T-helper 9 cell (primary cell): ENCODE measurements at places on chromosomes 11 and 22.

- no peak for DNase-seq
Observed at GRCh38 chr11:21475276-21475675, 717.6 kb upstream of the ANO5 start.

GRCh38 chr11:120129570-120129969 is 8.3 kb downstream of the TRIM29 start:
- no peak for DNase-seq

DNA sequence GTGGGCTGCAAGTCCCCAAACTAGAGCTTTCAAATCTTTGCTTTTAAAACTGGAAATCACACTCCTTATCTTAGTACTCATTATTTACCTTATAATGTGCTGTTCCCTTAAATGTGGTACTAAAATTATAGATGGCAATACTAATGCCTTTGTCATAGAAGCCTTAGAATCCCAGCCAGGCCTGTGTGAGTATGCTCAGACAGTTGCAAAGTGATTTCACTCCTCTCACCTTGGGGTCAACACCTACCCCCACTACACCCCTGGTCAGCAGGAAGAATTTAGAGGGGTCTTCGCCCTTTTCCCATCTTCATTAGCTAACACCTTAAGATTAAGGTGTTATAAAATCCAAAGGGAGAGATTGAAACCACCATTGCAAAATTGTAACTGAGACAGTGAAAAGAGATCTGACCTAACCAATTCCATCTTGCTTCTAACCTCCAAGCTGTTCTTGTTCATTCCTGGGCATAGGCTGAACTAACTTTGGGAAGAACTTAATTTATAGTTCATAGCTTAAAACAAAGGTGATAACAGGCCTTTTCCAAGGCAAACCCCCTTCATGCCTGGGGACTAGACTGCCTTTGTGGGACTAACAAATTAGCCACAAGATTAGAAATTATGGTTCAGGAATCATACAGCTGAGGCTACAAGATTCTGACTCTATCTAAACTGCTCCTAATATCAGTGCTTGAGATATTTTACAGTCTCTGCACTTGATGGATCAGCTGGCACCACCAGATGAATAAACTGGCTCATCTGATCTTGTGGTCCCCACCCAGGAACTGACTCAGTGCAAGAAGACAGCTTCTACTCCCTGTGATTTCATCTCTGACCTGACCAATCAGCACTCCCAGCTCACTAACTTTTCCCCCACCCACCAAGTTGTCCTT is 10.4 kb upstream of the MRPL17 start:
- DNase-seq = peak; percentile 23

GRCh38 chr11:72743321-72744221 is 8.6 kb downstream of the ARAP1 start:
- DNase-seq = no peak

GRCh38 chr22:25736378-25737011 is 5.5 kb upstream of the MYO18B start:
- DNase-seq = no peak

DNA sequence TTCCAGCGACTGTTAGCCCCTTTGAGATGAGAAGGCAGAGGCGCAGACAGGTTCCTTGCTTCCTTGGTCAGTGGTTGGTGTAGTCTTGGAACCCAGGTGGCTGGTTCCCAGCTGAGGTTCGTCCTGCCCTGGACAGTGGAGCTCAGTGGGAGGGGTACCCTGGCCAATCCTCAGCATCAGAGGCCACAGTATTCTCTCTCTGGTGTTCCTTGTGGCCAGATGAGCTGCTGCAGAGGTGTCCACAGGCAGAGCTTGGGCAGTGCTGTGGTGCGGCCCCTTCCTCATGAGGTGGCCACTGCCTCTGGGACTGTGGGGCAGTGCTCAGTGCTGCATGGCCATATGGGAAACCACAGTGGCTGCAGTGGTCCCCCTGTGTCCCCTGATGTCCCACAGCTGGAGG is 61.8 kb downstream of the CTTN start:
- no peak for DNase-seq

DNA sequence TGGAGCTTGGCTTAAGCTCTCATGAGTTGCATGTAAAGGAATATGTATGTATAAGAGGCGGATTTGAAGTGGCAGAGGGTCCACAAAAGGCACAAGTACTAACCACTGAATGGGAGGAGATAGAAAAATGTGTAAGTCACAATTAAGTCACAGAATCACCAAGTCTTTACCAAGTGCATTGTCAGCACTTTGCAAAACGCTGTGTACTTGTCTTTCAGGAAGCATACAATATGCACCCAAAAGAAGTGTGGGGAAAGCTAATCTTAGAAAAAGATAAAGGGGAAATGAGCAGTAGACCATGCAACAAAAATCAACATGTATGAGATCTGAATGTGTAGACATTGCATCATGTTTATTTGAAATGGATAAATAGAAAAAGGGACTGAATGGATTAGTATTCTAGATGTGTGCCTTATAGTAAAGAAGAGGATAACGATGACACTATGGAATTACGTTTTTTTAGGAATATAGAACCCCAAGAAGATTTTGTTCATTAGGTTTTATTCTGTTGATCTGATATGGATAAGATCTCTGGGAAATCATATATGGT is 4.5 kb downstream of the CNTF start:
- no peak for DNase-seq

DNA sequence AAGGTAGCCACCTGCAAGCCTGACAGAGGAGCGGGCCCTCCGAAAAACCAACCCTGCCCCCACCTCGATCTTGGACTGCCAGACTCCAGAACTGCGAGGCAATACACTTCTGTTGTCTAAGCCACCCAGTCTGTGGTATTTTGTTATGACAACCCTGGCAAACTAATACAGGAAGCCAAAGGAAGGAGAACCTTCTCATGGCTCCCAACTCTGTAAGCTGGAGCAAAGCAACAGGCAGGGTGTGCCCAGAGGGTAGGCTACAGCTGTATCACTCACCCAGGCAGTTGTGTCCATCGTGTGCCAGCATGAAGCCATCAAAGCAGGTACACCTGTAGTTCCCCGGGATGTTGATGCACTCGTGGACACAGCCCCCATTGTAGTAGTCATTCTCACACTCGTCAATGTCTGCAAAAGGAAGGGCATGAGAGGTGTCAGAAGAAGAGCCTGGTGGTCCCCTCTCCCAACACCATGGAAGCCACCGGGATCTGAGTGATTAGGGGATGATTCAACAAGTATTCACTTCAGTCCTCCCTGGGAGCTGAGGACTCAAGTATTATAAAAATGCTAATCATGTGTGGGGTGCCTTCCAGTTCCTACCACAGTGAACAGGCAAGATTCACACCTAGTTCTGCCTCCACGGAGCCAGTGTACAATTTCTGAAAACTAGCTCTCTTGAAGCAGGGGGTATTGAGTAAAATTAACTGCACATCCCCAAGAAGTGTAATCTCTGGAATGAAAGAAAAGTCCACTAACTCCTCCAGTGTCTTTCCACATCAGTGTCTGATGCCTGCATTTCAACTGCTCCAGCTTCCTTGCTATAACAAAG is 23.3 kb downstream of the SCUBE1 start:
- DNase-seq = no peak

GRCh38 chr22:23533771-23534191 is 46.3 kb downstream of the IGLL1 start:
- no peak for DNase-seq

GRCh38 chr11:111633248-111633647 is 31.0 kb downstream of the SIK2 start:
- no peak for DNase-seq

- no peak for DNase-seq
Observed at GRCh38 chr22:44074337-44074984, 50.4 kb downstream of the PARVB start.

- DNase-seq = no peak
Observed at GRCh38 chr22:45483918-45484499, 18.7 kb upstream of the FBLN1 start.

- DNase-seq = no peak
Observed at GRCh38 chr22:41248758-41249157, 8.0 kb upstream of the CHADL start.

- no peak for DNase-seq
Observed at GRCh38 chr11:130582176-130582575, 133.7 kb downstream of the ADAMTS15 start.

DNA sequence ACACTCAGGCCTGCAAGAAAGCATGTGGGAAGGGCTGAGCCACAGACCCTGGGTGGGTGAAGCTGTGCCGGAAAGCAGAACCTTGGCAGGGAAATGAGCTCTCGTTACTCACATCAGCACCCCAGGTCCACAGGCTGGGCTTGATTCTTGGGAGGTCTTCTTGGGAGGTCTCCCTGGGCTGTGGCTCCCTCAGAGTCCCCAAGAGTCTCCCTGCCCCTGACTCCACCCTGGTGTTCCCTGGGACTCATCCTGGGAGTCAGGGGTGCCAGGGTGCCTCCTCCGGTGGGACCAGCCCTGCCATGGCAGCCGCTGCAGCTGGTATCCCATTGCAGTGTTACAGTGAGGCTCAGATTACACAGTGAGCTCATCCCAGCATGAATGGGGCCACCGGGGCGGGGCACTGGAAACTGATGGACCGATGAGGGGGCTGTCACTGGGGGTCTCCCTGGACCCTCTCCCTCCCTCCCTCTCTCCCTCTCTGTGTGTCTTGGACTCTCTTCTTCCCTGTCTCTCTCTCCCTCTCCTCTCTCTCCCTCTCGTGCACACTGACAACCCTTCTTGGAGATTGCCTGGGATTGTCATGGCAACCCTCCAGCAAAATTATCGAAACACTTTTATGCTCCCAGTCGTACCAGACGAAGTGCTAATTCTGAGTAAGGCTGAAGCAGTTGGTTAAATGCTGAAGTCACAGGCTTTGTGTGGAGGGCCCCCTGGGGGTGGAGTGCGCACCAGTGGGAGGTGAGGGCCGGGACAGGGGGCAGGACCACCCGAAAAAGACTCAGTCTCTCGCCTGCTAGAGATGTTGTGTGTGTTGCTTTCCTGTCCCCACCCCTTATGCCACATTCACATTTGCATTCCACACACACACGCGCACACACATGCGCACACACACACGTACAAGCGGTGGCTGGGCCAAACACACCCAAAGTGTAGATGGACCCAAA is 8.6 kb upstream of the C11orf96 start:
- no peak for DNase-seq

DNA sequence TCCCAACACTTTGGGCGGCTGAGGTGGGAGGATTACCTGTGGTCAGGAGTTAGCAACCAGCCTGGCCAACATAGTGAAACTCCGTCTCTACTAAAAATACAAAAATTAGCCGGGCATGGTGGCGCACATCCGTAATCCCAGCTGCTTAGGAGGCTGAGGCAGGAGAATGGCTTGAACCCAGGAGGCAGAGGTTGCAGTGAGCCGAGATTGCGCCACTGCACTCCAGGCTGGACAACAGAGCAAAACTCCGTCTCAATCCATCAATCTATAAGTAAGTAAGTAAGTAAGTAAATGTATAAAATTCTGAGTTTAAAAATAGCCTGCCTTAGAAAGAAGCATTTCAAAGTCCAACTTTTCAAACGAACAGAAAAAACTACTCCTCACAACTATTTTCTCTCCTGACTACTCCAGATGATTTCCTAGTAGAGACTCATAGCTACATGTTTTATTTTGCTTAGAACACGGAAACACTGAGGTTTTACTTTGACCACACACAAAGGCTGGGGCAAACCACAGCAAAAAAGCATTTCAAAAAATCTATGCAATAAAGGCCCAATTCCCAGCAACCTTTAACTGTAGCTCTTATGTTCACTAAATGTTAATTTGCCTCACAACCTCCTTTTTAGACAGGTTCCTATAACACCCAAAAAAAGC is 16.3 kb downstream of the SPTY2D1 start:
- DNase-seq = peak; percentile 17

GRCh38 chr22:30444632-30445437 is 19.3 kb downstream of the MTFP1 start:
- peak; percentile 26 for DNase-seq

- no peak for DNase-seq
Observed at GRCh38 chr11:774873-775592, 2.3 kb downstream of the GATD1 start.

- DNase-seq = peak; percentile 26
Observed at GRCh38 chr11:68471360-68472340, 11.1 kb downstream of the PPP6R3 start.

DNA sequence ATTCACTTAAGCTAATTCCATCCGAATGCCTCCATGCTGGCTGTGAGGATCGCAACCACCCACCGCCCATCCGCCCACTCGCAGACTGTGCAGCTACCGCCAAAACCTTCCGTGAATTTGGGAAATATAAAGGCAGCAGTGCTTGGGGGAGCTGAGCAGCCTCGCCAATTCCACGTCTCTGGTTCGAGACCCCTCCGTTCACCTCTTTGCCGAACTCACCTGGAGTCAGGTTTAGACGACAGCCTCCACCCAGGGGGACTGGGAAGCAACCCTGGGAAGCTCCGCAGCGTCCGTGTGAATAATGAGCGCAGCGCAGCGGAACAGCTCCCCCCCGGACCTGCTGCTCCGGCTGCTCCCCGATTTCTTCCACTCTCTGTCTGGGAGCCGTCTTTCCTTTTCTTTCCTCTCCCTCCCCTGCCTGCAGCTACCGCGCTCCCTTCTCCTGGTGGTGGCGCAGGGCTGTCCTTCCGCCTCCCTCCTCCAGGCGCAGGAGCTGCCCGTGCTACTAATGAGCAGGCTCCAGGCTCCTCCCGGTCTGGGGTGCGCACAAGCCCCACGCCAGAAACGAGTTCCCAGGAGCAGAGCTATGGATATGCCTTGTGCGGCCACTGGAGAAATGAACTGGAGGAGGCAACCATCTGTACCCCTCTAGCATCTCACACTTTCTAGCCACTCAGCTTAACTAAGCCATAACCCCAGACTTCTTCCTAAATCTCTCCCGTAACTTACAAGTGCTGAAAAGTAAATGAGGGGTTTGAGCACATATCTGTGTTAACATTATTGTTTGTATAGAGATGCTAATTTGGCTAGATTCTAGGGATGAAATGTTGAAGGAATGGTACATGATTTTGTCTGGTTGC is 107.3 kb downstream of the XKR3 start:
- DNase-seq = no peak

- DNase-seq = no peak
Observed at GRCh38 chr11:78037056-78037455, 14.0 kb upstream of the KCTD14 start.

- no peak for DNase-seq
Observed at GRCh38 chr11:119664063-119664572, 64.9 kb downstream of the NECTIN1 start.

GRCh38 chr11:96267496-96268032 is 75.4 kb downstream of the MAML2 start:
- DNase-seq = no peak

- no peak for DNase-seq
Observed at GRCh38 chr11:30153008-30153407, 77.8 kb upstream of the FSHB start.
